ENCODE measurements at places on chromosomes 2 and 18.

DNA sequence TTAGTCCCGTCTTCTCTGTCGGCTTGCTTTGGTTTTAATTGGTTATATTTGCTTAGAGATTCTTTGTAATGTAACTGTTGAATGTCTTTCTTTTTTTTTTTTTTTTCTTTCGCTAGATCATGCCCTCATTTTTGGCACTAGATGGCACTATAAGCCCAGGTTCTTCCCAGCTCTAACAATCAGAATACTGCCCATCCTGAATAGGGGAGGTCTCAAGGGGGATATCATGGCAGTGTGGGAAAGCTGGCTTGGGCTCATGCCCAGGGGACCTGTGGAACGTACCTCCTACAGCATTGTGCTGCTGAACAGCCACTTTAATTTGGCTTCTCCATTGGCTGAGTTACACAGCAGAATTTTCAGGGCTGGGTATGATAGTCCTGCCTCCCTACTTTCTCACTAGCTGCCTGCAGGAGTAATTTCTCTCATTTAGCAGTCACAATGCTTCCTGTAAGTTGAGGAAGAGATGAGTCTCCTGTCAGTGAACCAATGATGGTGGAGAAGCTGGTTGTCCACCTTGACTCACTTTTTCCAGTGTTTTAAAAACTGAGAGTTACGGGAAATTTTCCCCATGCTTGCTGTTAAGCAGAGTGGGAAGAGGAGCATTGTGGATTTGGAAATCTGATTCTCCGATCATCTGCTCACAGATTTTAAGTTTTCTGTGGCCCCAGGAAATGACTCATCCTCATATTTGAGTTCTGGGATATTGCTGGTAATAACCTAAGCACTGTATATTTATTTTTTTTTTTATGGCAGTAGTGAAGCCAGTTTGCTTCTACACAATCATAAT lies 47.2 kb downstream of the RAD51AP2 start:
- DNase-seq, result no peak

- DNase-seq, result no peak
Observed at GRCh38 chr2:123179526-123179925, 845.6 kb upstream of the CNTNAP5 start.

- DNase-seq, result no peak
Observed at GRCh38 chr2:43762286-43762685, 11.6 kb upstream of the DYNC2LI1 start.

DNA sequence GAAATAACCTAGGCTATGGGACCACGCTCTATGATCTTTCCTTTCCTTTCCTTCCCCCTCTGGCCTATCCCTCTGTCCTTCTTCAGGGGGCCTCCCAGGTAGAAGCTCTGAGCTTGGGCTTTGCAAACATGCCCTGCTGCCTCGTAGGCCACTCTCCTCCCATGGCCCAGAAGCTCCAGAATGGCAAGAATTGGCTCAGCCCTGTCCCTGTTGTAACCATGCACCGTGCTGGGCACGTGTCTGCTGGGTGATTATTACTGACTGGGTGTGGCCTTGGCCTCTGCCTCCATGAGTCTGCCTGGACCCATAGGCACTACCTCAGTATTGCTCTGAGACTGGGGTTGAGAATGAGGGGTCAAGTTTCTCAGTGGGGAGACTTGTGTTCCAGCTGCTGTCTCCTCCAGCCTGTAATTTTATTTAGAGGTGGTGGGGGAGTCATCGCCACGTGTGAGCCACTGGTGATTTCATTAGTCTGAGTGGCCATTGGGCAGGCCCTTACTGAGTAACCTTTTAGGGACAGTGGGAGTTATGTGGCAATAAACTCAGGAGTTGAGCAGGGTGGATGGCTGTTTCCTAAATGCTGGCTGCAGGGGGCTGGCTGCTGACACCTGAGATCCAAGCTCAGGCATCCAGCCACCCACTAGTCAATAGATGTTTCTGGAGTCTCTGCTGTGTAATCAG lies 157.9 kb downstream of the CLIP4 start:
- DNase-seq, result no peak

- DNase-seq, result no peak
Observed at GRCh38 chr2:137892739-137893138, 71.5 kb upstream of the HNMT start.

DNA sequence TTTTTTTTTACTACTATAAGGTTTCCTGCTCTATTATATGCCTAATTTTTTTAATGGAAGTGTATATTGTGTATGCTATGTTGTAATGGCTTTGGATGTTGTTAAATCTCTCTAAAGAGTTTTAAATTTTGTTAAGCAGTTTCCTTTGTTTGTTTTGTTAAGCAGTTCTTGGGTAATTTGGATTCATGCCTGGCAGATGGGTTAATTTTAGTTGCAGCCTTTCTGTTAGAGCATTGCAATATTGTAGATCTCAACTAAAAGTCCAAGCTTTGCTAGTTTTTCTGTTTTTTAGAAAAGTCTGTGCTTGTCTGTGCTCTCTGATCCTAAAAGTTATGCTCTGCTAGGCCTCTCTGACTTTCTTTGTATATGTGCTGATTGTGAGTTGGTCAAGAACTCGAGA lies 1229.0 kb upstream of the NRXN1 start:
- DNase-seq, result no peak

Data from activated CD8-positive, alpha-beta memory T cell treated with anti-CD3 and anti-CD28 coated beads for 1 hour (primary cell).